ENCODE measurements at places on chromosomes 2 and 18.

GRCh38 chr18:9884532-9885140 is 1.1 kb upstream of the TXNDC2 start:
- no peak for DNase-seq

DNA sequence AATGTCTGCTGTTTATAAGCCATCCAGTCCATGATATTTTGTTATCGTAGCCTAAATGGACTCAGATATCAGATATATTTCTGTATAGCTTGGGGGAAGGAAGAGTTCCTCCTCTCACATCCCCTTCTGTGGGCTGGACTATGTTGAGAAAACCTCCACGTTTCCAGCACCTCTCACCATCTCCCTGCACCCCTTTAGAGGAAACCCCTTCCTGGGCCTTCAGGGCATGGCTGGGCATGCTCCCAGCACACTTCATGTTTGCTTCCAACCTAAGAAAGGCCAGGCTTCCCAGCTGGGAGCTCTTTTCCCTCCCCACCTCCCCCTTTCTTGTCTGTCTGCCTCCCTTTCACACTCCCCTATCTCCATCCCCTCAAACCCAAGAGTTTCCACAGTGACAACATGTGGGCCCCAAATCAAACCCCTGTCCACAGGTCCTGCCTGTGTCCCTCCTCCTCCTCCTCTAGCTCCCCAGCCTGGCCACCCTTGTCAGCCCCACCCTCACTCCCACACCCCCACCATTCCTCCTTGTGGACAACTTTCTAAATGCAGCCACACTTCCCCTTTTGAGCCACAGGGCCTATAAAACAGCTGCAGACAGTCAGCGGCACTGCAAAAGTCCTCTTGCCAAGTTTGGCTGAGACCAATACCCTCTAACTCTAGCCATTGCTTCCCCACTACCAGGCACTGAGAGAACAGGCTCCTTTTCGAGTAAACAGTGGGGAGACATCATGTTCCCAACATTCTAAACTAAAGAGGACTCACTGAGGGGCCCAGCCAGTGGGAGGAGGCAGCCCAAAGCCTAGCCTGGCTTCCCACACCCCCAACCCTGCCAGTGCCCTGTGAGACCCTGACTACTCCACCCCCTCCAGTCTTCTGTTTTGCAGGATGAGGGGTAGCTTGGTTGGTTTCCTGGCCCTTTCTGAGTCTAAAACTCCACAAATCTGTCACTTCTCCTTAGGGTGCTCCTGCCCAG is 120.5 kb downstream of the ZFP36L2 start:
- DNase-seq: no peak

DNA sequence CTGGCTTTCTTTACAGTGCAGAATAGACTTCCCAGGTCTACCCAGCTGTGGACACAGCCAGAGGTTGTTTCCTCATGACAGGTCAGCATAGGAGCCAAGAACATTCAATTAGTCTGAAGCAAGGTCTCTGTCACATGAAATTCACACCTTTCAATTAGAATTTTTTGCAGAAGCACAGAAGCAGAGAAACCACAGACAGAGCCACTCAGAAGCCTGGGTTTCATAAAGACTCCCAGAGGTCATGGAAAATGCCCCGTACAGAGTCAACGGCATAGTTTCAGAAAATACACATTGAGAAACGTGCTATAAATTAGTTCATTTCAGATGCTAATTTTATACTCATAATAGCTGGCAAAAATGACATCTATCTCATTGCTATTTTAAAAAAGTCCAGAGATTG is 87.0 kb upstream of the TMEM200C start:
- DNase-seq: no peak

GRCh38 chr2:113784823-113785744 is 28.6 kb upstream of the SLC35F5 start:
- no peak for DNase-seq

DNA sequence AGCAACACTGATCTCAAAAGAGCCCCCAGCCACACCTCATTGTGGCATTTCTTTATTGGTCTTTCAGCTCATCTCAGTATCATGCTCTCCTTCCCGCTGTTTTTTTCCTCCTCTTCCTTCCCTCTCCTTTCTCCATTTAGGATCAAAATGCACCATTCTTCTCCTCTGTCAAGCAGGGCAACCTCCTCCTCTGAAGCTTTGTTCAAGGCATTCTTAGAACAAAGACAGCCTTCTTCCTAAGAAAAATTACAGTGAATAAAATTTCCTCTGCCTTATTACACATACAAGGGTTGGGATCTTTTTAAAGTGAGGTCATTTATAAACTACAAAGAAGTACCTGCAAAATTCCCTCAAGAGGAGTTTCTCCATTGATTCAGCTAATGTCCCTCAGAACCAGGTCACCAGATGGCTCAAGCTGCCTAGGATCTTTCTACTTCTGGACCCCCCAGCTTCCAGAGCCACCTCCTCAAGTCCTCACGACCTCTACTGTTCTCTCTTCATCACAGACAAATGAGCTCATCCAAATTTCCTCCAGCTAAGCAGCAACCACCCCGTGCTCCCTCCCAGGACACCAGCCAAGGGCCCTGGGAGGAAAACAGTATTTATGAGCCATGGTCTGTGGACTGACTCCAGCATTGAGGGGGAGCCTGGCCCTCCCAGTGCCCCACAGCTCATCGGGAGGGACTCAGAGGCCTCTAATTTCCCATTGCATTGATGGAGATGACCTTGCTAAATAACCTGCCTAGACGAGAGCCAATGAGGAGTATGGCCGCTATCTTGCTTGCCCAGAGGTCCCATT is 18.0 kb downstream of the SFXN5 start:
- no peak for DNase-seq

- no peak for DNase-seq
Measured at GRCh38 chr2:151730262-151730975, 3.9 kb downstream of the NEB start.

- no peak for DNase-seq
Measured at GRCh38 chr18:13577091-13577697, 149.2 kb downstream of the FAM210A start.

Measured in NCI-H1417 (cell line).